ENCODE measurements at places on chromosomes 2 and 18.

DNA sequence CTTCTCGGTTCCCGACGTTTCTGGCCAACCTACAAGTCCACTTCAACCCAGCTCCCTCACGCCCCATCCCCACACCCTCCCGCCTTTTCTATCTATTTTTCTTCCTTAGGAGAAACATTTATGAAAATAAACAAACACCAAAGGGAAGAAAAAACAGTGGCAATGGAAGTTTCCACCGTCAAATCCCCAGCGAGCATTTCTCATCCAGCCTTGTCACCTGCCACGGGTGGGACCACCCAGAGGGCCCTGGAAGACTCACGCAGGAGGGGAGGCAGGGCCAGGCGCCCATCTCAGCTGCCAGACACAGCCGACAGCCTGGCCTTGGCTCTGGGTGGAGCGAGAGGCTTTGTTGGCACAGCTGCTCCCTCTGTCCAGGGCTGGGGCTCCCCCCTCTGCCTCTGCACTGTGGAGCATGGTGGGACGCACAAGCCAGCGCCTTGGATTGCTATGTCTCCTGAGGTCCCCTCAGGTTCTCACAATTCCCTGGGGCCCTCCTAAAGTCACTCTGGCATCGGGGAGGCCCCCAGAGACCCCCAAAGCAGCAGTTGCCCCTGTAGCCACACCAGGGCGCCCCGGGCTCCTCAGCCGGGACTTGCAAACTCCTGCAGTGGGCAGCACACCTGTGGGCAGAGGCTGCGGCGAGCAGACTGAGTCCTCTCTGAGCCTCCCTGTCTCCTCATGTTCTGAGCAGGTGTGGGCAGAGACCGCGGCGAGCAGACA lies 395.7 kb upstream of the SALL3 start:
- H3K4me3 ChIP-seq: no peak overlapping the region
- H3K4me1 ChIP-seq: no peaks in the 10 kb centered on the region
- H3K27me3 ChIP-seq: no peaks in the 10 kb centered on the region
- H3K27ac ChIP-seq: no peak overlapping the region

DNA sequence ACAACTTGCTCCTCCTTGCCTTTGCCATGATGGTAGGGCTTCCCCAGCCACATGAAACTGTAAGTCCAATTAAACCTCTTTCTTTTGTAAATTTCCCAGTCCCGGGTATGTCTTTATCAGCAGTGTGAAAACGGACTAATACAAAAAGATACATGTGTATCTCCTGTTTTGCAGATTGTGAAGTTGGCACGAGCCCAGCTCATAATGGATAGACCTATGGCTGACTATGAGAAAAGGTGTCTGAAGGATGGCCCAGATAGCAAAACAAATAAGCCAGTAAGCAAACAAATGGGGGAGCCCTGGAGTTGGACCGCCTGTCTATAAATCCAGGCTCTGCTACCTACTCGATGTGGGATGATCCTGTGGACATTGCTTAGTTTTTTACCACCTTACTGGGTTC lies 15.5 kb upstream of the PRKCE start:
- H3K27me3 ChIP-seq: no peaks in the 10 kb centered on the region
- H3K4me3 ChIP-seq: no peak overlapping the region
- H3K36me3 ChIP-seq: no peaks in the 10 kb centered on the region
- no peaks in the 10 kb centered on the region for H3K4me1 ChIP-seq

- DNase-seq: no peak
- H3K4me1 ChIP-seq: no peaks in the 10 kb centered on the region
- H3K27me3 ChIP-seq: no peaks in the 10 kb centered on the region
Measured at GRCh38 chr2:56889738-56890137, 705.9 kb downstream of the CCDC85A start.

GRCh38 chr18:8744656-8745055 lies 39.3 kb downstream of the MTCL1 start:
- no peak overlapping the region for H3K4me3 ChIP-seq
- no peaks in the 10 kb centered on the region for H3K4me1 ChIP-seq
- no peak overlapping the region for H3K27ac ChIP-seq
- no peaks in the 10 kb centered on the region for H3K36me3 ChIP-seq
- no peaks in the 10 kb centered on the region for H3K27me3 ChIP-seq

Measured in uterus (tissue), 4 donors.